ENCODE measurements at places on chromosomes 3 and 15.

- DNase-seq, result no peak
Measured at GRCh38 chr15:40087068-40087810, 21.4 kb downstream of the BMF start.

DNA sequence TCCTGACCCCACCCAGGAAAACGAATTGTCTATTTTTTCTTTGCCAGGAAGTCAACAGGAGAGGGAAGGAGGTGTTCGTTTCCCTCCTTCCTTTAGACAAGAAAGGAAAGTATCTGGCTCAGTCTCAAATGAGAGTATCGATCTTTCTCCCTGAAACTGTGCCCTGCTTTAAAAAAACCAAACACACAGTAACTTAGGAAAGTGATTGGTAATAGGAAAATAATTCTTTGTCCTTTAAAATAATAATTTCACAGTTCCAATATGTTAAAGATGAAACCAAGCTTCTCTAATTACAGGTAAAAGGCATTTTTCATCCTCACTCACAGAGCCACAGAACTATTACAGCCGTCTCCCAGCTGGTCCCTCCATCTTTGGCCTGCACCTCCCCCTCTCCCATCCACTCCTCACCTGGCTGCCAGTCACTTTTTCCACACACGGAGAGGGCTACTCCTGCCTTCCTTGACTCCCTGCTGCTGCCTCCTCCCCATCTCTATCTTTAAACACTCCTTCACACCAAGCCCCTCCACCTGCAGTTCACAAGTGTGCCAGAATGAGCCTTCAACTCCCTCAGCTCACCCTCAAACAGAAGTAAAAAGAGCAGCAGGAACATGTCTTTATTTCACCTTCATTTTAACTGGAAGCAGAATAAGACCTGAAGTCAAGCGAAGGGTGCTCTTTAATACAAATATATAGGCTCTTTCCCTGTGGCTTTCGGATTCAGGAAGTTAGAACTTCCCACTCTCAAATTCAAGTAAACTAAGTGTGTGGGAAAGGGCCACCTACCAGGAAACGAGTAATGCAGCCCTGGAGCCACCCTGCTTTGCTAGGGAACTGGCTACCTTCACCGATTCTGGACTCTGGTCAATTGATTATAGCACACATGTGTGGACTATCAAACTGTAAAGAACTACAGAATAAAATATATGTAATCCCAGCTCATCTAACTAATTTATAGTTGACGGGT, 116.4 kb downstream of the SENP2 start:
- DNase-seq, result no peak

DNA sequence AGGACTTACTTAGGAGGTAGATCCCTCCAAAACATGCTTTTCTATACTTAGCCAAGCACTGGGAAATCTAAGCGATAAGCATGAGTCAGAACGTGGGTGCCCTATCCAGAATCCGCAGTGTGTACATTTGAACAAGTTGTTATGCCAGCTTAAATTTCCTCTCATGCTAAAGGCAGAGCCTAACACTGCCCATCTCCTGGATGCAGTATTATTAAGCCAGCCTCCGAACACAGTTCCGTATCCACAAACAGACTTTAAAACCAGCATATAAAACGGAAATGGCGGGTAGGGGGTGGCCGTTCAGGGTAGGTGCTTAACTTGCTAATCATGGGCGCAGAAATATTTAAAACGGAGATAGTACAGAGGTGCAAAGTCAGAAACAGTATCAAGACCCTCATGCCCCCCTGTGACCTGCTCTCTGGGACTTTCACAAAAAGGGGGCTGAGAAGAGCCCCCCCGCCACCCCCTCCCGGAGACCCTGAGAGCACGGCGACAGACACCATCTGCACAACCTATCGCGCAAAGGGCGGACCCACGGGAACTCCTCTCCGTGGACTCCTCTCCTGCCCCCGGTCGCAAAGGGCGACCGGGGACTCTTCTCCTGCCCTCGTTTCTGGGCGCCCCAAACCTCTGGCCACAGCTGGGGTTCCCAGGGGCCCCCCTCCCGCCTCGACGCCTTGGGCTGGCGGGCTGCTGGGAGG, 889 bp upstream of the LRRIQ4 start:
- DNase-seq, result no peak

DNA sequence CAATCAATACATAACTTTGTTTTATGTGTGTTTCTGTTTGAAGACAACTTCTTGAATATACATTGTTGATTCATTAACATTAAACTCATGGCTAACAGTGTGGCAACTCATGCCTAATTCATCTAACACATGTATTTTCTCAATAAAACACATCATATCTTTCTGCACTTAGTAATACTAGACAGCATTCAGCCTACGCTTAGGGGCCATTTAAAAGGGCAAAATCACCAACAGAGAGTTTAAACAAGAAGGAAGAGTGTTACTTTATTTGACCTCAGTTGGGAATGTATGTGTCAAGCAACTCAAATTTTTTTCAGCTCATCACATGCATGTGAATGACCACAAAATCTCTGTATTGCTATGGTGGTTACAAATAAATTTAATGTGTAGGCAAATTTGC, 128.8 kb upstream of the AADACL2 start:
- no peak for DNase-seq

DNA sequence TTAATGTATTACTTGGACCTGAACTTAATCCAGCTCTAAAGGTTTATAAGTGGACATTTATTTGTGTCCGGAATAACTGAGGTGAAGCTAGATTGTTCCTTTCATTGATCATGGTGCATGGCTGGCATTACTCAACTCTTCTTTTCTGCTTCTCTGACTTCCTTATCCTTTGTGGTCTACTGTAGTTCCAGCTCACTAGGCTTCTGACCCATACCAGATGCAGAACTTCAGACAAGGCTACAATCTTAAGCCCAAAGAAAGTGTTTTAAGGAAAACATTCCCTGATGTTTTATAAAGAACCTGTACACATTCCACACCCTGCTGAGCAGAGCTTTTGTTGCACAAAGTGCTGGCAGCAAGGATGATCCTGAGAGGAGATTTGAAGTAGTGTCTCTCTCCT, 250.8 kb upstream of the TGFBR2 start:
- no peak for DNase-seq

- DNase-seq, result no peak
Measured at GRCh38 chr15:57923306-57923705, 142.2 kb downstream of the ALDH1A2 start.

GRCh38 chr3:150035301-150035779, 64.6 kb upstream of the PFN2 start:
- DNase-seq, result no peak

GRCh38 chr3:65381496-65382010, 657.2 kb downstream of the MAGI1 start:
- no peak for DNase-seq

DNA sequence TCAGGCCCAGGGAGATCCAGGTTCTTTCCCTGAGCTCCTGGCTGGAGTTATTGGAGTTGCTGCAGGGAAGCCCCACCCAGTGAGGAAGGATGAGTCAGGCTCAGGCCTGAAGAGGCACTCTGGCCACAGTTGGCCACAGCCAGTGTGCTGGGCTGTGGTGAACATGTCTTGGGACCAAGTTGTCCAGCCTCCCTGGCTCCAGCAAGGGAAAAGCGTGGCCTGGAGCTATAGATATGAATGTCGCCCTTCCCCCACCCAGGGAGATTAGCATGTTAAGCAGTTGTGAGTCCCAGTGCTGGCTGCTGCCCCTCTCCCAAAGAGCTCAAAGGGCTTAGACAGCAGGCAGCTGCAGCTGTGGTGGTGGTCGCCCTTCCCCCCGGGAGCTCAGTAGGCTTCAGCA, 963.2 kb downstream of the ROBO2 start:
- DNase-seq, result no peak

DNA sequence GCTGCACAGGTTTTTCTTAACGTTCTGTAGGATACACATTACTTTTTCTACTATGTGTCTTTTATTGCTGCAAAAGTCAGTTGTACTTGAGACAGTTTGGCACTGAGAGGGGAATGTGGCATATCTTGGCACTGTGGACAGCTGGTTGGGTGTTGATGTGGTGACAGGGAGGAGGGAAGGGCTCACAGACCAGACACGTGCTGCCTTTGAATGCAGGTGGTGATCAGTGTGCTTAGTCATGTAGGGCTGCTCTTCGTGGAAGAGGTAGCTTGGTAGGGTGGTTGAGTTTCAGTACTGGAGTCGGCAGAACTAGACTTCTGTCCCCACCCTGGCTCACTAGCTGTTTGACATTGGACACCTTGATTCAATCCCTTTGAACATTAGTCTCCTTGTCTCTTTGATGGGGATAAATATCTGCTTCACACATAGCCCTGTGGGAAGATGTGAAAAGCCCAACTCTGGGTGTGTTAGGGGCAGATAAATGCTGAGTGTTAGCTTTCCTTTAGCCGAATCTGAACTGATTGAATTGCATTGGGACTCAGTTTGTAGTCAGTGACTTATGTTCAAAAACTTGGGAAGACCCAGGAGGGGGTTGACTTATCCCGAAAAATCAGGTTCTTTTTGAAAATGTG, 108.4 kb downstream of the PTPRG start:
- no peak for DNase-seq

DNA sequence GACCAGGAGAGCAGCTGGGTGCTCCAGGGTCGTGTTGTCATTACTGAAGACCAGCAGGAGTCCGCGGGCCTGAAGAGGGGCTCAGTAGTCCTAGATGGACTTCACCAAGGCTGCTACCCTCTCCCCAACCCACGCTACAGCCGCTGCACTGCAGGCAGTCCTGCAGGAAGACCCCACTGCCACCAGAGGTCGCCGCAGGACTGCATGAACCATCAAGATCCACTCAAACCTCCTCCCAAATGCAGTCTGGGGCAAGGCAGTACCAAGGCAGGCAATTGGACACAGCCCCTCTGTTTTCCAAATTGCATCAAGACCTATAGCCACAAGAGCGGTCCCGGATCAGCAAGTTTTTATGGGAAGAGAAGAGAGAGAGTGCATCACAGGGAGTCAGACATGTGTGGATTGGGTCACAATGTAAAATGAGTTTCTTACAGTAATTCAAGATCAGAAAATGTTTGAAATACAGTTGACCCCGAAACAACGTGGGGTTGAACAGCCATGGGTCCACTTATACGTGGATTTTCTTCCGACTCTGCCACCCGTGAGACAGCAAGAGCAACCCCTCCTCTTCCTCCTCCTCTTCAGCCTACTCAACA, 46.7 kb downstream of the DZIP1L start:
- peak; percentile 75 for DNase-seq

GRCh38 chr3:141738891-141739363, 829 bp downstream of the RNF7 start:
- DNase-seq, result no peak

DNA sequence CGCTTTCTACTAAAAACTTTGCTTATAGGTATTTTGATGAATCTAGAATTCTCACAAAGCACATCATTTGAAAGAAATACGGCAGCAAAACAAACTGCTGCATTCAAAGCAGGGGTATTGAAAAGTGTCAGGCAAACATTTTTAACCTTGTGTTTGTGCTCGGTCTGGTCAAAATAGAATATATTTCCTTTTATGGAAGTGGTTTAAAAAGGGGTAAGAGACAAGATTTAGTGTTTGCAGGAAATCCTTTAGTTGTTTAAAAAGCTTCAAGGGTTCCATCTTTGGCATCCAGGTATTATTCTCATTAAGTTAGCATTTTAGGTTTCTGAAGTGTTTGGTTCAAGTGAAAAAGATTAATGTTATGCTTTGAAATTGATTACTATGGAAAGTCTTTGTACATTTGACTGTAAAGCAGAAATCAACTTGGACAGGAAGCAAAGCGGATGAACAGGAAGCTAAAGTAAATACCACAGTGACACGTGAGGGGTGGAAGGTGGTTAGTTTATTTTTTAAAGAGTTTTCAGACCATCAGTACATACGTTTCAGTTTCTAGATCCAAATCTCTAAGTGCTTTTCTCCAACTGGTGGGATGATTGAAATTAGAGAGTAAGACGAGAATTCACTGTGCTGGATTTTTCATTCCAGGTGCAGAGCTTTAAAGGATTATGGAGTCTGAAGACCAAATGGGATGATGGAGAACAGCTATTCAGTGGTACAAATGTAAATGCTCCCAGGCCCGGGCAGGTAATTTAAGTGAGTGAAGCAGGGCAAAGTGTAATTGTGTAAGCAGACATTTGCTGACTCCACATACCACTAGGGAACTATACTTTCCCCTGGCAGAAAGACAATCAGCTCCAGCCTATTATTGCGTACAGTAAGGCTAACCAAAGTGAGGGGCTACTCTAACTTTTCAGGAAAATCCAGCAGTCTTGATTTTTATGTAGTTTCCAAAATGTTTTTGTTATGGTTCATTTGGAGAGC, 341.8 kb upstream of the TBL1XR1 start:
- no peak for DNase-seq

- DNase-seq, result no peak
Measured at GRCh38 chr3:111601810-111602209, 6.7 kb upstream of the ZBED2 start.

DNA sequence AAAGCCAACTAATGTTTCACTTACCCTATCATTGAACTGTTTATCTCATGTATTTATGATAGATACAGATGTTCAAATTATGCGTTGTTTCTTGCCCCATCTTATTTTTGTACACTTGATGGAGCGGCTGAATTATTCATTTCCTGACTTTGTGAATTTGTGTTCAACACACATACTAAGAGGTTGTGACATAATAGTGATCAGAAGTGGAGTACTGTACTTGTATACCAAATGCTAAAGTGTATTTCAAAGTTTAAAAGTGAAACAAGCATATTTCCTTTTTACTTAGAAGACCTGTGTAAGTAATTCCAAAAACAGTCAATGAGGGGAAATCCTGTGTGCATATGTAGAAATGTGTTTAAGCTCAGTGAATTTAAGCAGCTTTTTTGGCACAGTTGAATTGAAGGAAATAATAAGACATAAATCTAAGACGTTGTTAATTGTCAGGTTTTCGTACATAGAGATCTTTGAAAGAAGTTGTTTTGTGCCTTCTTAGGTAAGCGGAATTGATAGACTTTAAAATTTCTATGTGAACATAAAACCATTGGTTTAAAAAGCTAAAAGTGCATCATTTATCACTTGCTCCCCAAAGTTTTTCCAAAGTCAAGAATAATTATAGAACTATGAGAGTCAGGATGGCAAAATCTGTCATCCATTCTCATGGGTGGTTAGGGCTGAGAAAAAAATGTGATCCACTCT, 1.9 kb downstream of the NFKBIZ start:
- DNase-seq, result no peak

DNA sequence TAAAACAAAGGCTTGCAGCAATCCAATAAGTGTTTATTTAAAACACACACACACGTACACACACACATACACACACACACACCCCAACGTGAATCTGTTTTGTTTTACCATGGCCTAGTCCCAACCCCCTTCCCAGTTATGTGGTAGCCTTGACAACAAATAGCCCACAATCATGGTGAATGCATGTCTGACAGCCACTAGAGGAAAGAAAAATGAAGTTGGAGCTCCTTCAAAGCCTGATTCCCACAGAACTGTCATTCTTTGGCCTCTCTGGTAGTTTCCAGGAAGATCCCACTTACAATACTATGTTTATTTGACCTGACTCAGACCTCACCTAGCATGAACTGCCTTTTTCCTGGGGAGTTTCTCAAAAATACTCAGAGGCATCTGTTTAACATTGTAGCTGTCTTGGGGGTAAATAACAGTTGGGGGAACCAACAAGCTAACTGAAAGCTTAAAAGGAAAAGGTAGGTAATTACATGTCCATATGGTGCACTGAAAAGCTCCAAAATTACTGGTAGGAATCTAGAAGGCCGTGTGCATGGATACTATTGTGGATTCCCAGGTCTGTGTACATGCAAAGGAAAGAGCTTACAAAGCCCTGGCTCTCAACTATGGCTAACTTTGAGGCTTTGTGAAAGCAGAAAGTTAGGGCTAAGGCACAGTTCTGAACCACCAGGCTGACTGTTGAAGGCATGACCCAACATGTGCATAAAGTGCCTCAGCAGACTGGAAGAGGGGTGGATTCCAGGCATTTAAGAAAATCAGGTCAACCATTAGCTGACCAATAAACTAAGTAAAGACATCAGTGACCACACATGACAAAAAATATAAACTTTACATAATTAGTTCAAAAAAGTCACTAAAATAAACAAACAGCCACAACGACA, 65.3 kb downstream of the FAIM start:
- no peak for DNase-seq
